Inflammatory macrophage (primary cell): ENCODE measurements at places on chromosomes 5 and 9.

DNA sequence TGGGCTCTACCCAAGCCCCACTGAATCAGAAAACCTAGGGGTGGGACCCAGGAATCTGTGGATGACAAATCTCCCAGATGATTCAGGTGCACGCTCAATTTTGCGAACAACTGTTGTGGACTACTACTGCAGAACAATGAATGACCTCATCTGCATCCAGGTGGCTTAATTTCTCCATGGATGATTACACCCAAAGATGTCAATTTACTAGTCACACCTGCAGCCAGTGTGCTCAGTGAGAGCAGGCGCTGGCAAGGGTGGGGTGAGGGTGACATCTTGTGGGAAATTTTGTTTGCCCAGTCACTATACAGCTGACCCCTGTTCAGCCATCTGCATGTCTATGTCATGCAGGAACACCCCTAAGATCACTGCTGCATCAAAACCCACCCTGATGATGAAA lies 118.2 kb downstream of the ENTREP1 start:
- DNase-seq: no peak

DNA sequence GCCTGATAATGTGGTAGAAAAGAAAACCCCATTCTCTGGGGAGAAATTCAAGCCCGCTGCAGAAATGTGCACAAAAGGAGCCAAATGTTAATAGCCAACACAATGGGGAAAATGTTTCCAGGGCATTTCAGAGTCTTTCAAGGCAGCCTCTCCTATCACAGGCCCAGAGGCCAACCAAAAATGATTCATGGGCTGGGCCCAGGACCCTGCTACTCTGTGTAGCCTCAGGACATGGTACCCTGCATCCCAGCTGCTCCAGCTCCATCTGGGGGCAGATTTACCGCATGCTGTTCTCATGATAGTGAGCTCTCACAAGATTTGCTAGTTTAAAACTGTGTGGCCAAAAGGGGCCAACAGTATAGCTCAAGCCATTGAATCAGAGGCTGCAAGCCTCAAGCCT lies 41.1 kb downstream of the RAPGEF6 start:
- DNase-seq: no peak

- DNase-seq: peak; percentile 15
Measured at GRCh38 chr5:119274767-119275130, 81.1 kb upstream of the TNFAIP8 start.

- no peak for DNase-seq
Measured at GRCh38 chr5:158816011-158816696, 283.6 kb downstream of the EBF1 start.

GRCh38 chr9:68741704-68742332 lies 36.8 kb downstream of the PIP5K1B start:
- no peak for DNase-seq

DNA sequence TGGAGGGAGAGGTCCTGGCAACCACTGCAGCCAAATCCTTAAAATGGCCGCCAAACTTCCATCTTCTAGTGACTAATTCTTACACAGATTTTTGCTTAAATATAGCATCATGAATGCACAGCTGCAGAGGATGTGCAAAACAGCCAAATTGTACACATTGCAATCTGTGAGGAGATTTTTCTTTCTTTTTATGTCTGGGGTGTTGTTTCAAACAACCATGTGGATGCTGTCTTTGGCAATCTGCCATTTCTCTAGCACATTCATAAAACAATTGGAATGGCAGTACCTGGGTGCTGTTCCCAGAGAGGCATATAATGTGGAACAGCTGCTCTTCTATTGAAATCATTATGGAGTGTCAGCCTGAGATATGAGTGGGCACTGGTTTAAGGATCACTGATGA lies 1082.9 kb upstream of the SEMA6A start:
- no peak for DNase-seq

- no peak for DNase-seq
Measured at GRCh38 chr5:176469296-176469695, 21.1 kb downstream of the FAF2 start.

- DNase-seq: no peak
Measured at GRCh38 chr9:92795598-92796336, 31.1 kb upstream of the BICD2 start.

GRCh38 chr5:172602783-172603231 lies 38.3 kb upstream of the NEURL1B start:
- DNase-seq: no peak

DNA sequence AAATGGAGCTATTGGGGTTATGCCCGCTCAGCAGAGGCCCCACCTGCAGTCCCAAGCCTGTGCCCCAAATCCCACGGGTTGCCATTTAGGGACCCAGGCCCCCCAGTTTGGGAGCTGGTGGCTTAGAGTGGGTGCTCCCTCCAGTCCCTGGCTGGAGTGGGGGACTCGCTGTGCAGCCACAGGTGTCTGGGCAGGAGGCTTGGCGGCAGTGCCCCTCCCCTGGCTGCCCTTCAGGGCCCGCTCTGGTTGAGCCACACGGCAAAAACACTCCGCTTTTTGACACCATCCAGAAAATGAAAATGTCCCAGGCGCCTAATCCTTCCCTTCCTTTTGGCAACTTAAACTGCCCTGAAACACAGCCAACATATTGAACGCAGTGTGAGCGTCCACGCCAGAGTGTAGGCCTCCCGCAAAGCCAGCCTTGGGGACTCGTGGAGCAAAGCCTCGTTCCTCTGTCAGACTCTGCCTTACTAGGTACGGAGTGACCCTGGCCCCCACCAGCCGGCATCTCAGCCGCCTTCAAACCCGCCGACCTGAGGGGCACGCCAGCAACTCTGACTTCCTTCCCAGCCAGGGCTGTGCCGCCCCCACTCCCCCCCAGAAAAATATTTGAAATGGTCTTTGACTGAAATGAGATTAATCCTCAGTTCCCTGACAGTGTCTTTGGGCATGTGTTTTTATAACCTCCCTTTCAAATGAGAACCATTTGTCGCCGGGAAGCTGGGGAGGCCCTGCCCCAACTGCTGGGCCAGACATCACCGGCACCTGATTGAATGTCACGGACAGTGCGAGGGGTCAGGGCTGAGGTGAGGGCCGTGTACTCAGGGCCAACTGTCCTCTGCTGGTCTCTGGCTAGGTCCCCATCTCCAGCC lies 98.5 kb upstream of the LMX1B start:
- no peak for DNase-seq

DNA sequence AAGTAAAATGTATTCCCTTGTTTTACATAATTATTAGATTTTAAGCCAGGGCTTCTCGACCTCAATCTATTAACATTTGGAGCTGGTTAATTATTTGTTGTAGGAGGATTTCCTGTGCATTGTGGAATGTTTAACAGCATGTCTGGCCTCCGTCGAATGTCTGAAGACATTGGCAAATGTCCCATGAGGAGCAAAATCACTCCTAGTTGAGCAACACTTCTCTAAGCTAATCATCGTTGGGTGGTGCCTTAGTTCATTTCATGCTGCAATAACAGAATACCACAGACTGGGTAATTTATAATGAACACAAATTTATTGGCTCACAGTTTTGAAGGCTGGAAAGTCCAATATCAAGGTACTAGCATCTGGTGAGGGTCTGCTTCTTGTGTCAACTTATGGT lies 13.4 kb upstream of the VPS13A start:
- peak; percentile 0 for DNase-seq

- DNase-seq: no peak
Measured at GRCh38 chr5:137838976-137839375, 28.7 kb upstream of the MYOT start.

- no peak for DNase-seq
Measured at GRCh38 chr5:127796211-127796610, 93.0 kb downstream of the CCDC192 start.

DNA sequence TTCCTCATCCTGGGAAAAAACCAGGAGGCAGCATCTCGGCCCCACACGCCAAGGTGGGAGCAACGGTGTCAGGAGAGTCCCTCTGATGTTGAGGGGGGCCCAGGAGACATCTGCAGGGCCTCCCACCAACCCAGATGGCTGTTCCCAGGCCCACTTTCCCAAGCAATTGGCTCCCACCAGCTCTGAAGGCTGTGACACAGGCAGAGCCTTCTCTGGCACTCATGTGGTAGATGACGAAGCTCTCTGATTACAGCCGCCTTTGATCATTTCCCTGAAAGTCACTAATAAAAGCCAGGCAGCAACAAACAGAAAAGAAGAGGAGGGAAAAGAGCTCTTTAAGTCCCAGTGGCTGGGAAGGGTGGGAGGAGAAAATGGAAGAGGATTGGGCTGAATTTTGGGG lies 226.5 kb downstream of the CDK5RAP2 start:
- DNase-seq: no peak

- no peak for DNase-seq
Measured at GRCh38 chr5:156241266-156241665, 85.7 kb upstream of the SGCD start.

DNA sequence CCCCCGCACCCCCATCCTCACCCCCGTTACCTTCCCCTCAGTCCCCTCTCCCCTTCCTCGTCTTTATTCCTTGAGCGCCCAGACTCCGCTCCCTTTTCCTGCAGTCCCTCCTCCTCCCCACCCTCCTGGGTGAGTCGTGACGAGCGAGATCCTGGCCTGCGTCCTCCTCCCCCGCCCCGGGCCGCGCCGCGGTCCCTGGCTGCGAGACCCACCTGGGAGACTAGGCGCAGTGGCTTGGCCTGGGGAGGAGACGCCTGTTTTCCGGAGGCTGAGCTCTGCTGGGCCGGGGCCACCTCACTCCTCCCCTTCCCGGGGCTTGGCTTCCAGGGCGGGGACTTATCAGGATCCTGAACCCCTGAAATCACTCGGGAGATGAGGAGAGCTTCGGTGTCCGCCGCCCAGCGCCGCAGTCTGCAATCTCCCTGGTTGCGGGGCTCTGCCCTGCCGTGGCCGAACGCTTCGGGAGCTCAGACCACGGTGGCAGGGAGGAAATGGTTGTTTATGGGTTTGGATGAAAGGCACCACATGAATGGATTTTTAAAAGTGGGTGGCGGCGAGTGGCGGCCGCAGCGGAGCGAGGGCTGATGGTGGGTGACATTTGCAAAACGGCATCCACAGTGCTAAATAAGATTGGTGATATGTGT lies 984 bp downstream of the STXBP1 start:
- DNase-seq: peak; percentile 47

GRCh38 chr5:88116396-88116795 lies 152.2 kb downstream of the TMEM161B start:
- DNase-seq: no peak

GRCh38 chr5:24714746-24715145 lies 70.0 kb upstream of the CDH10 start:
- no peak for DNase-seq

GRCh38 chr9:120080849-120081248 lies 499.1 kb downstream of the CDK5RAP2 start:
- DNase-seq: no peak

GRCh38 chr5:172641359-172642050 lies 442 bp downstream of the NEURL1B start:
- no peak for DNase-seq

DNA sequence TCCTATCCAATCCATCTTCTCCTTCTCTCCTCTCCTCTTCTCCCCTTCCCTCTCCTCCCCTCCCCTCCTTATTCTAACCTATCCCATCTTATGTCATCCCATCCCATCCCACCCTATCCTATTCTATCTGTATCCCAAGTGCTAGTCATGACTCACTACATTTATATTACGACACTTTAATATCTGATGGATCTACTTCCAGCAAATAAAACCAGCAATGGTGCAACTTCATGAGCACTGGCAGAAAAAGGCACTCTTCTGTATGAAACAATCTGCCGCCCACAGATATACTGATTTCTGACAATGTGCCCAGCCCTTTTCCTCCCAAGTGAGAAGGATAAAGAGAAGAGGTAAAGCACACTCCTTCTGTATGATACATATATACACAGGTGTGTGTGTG lies 86.6 kb upstream of the ANKH start:
- DNase-seq: peak; percentile 14

- peak; percentile 16 for DNase-seq
Measured at GRCh38 chr9:20693068-20693467, 9.0 kb downstream of the FOCAD start.

DNA sequence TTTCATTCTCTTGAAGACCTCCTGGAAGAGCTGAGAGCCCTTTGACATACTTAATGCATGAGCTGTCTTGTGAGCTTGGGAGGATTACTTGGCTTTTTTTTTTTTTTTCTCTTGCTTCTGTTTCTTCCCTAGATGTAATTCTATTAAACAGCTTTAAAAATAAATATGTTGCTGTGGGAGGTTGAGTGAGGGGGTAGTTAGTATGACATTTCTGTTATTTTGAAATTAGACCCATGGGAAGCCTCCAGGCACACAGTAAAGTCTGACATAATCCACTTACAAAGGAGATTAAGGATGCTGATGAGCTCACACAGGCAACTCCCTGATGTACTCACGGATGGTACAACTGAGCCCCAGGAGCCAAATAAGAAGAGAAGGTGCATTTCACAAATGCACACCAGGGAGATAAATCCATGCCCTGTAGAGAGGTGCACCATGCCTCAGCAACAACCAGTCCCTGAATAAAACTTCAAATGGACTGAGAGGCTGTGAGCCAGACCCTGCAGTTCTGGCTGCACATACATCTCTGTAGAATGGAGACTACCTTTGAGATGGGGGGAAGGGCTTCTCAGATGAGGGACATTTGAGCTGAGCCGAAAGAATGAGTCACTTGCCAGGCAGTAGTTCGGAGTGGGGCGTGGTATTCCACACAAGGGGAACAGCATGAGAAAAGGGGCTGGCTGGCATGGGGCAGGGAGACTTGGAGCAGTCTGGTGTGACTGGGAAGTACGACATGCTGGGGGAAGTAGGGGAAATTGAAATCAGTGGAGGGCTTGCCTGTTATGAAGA lies 68.7 kb downstream of the ACTL7B start:
- DNase-seq: peak; percentile 86

GRCh38 chr5:113145757-113146387 lies 169.3 kb downstream of the DCP2 start:
- DNase-seq: no peak

- DNase-seq: no peak
Measured at GRCh38 chr5:121086671-121087070, 622.6 kb downstream of the PRR16 start.

DNA sequence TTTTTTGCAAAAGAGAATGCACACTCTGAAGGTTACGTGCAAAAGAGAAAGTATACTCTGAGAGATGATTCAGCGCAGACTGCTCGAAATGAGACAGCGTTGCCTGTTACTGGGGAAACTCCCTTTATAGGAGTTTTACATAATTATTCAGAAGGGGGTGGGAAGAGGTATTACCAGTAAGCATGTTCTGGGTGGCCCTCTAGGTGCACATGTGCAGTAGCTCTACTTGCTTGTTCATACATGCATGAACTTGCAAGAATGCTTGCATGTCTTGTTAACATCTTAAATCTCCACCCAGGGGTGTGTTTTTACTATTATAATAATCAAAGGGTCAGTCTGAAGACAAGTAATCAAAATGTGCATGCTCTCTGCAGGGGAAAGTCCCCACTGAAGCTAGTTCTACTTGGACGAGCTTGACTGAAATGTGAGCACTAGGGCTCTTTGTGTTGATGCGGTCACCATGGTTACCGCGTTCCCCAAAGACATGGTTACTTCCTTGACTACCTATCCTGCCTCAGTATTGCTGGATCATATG lies 75.5 kb downstream of the SGCD start:
- no peak for DNase-seq

DNA sequence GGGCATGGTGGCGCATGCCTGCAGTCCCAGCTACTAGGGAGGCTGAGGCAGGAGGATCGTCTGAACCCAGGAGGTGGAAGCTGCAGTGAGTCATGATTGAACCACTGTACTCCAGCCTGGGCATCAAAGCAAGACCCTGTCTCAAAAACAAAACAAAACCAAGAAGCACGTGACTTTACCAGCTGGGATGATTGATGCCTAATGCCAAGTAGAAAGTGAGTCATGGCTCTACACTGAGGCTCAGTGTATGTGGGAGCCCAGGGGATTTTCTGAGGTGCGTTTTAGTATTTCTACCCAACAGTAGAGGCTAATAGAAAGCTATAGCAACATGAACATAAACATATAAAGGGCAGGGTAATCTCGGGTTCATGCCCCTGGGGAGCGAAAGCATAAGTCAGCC lies 13.9 kb upstream of the BRD3OS start:
- no peak for DNase-seq
